ENCODE measurements at places on chromosomes 7 and 10.

- no peak for ATAC-seq
Measured at GRCh38 chr7:875051-875450, 1.3 kb upstream of the GET4 start.

DNA sequence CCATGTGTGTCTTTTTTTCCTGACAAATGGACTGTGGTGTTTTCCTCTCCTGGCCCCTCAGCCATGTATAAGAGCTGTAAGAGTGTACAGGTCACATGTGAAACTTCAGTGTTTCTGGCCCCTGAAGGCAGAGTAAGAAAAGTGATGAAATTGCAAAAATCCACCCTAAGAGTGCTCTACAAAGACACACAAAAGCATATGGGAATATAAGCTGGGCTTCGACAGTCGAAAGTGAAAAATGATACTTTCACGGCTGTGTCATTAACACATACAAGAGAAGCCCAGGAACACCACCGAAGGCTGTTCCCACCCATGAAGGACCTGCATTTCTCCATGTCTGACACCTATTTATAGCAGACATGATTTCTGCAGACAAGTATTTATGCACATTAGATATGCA is 192.2 kb downstream of the PARD3 start:
- no peak for ATAC-seq

- ATAC-seq, result no peak
Measured at GRCh38 chr7:28298870-28299518, 113.3 kb upstream of the CREB5 start.

DNA sequence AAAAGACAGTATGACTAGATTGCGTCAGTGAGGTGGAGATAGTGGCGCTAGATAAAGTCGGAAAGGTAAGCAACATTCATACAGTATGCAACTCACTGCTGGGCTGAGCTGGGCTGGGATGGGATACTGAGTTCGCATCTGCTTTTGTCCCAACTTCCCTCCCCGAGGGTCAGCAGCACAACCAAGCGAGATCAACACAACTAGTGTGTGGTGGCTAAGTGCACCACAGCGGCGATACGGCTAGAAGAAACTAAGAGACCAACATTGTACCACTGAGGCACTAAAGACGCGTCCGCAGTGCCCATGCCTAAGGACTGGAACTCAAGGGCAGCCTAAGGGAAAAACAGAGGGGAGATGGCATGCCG is 467 bp downstream of the EXOSC1 start:
- ATAC-seq, result no peak

DNA sequence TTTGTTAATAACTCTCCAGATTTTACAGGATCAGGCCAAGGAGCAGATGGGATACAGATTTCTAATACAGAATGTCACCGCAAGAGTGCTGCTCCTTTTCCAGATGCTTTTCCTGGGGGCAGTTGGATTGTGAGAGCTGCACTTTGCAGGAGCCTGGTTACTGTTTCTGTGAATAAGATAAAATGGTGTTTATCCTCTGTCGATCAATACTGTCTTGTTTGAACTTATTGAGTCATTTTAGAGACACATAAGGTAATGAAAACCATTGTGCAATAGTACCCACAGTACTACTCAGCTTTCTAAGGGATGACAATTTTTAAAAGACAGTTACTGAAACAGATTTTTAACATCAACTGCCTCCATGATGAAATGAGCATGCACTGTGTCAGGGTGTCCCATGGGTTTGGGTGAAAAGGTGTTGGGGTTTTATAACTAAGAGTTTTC is 2.9 kb downstream of the A1CF start:
- no peak for ATAC-seq

GRCh38 chr7:140773104-140773503 is 76.6 kb downstream of the NDUFB2 start:
- ATAC-seq, result no peak

- ATAC-seq, result peak; percentile 81
Measured at GRCh38 chr10:50576245-50576815, 47.4 kb downstream of the SGMS1 start.

GRCh38 chr7:17041324-17041723 is 159.5 kb upstream of the AGR3 start:
- no peak for ATAC-seq

GRCh38 chr10:5165738-5166137 is 19.2 kb downstream of the AKR1C8 start:
- ATAC-seq, result no peak

- no peak for ATAC-seq
Measured at GRCh38 chr7:92569137-92569536, 21.1 kb downstream of the FAM133B start.

- no peak for ATAC-seq
Measured at GRCh38 chr7:3229904-3230470, 71.1 kb upstream of the SDK1 start.

DNA sequence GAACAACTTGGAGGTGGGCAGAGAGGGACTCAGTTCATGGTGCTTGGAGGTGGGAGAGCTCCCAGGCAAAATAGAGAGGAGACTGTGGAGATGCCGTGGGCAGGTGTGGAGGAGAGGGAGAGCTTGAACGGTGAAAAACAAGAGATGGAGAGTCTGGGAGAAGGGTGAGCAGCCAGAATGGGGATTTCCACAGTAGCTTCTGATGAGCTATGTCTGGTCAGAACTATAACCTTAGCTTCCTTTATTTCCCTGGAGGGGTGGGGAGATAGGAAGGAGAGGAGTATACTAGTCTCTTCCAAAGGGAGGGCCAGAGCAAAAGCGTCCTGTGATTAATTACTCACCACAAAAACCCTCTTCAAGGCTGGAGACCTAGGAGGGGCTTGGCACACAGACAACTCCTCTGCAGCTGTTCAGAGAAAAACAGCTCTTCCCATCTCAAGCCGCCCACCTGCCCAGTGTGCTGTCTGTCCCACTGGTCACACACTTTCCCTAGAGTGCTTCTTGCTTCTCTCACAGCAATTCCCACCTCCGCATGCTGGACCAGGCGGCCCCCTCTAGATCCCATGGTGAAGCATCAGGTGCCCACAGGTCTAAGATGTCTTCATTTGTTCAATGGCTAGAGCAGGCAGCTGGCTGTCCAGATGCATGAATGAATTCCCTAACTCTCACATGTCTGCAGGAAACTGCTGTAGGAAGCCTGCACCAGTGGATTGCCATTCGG is 41.9 kb downstream of the TAS2R41 start:
- ATAC-seq, result no peak

DNA sequence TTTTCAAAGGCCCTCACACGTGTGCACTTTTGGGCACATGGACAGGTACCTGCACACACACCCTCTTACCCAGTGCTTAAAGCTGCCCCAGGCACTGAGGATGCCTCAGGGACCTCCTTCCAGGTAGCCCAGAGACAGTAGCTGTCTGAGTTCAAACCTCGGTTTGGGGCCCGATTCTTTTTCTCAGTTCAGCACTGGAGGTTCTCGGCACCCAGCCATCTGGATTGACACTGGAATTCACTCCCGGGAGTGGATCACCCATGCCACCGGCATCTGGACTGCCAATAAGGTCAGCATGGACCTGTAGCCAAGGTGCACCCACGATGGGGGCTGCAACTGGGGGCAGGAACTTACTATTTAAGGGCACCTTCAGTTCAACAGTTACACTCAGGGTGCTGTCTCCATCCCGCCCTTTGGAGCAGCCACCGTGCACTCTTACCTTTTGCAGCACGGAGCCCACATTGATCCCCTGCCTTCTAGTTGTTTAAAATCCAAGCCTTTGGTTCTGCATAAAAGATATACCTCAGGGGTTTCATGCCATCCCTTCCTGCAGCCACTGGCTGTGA is 17.7 kb downstream of the CPA5 start:
- no peak for ATAC-seq

- peak; percentile 18 for ATAC-seq
Measured at GRCh38 chr7:149459540-149460452, 1.1 kb downstream of the ZNF777 start.

DNA sequence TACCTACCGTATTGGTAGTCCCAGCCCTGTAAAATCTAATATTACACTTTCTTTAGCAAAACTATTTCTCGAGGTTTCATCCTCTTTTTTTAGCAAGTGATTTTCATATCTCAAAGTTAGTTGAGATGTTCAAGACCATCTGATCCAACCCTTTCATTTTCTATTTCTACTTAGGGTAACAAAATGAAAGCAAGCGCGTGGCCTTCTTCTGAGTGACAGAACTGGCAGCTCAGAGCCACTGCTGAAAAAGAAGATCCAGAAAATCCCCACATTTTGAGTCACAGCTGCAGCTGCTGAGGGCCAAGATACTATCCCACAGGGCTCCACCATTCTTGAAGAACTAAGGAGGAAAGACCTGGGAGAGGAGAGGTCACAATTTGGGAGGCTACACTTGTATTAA is 24.8 kb upstream of the ZNF800 start:
- ATAC-seq, result peak; percentile 25

GRCh38 chr7:64997927-64998391 is 7.1 kb upstream of the ZNF117 start:
- no peak for ATAC-seq

DNA sequence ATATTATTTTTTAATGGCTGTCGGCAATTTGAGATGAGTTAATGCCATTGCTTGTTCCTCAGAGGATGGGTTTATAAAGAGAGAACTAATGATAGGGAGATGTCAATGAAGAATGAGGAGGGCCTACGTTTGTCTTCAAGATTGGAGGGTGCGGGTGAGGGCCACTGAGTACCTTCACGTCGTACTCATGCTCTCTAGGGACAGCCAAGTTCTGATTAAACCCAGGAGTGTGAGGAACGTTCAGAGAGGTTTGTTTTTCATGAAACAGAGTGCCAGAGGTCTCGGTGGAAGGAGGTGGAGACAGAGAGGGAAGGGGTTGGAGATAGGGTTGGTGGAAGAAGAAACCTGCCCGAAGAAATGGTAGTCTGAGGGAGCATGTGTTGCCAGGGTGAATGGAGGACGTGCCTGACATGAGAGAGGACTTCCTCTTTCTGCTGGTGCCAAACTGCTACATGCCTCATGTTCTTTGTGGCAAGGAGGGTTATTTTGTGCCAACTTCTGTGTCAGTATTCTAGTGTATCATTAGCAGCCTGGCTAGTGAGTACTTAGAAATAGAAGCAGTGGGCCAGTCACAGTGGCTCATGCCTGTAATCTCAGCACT is 8.9 kb downstream of the DHTKD1 start:
- no peak for ATAC-seq

- ATAC-seq, result peak; percentile 38
Measured at GRCh38 chr10:79608505-79609375, 2.0 kb upstream of the SFTPA1 start.

DNA sequence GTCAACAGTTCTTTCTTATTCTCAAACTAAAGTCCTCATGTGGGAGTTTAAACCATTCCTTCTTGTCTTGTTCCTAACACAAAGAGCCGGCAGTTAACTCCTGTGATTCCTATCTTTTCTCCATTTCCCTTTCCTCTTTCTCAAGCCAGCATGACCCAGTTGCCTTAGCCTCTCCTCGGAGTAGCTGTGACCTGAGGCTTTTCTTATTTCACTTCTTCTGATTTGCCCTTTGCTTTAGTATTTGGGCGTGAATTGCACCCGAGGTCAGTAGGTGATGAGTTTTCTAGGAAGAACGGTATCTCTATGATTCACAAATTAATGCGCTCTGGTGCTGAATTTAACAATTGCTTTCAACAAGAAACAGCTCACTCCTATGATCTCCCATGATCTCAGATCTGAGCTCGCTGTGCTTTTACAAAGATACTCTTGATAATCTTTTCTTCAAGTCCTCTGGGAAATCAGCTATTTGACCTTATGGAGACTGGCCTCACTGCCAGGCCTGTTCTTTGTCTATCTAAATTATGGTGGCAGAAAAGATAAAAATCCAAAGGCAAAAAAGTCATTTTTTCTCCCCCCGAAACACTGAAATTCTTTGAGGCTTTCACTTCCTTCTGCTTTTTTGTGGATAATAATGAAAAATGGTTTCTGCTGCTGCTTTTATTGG is 184.6 kb downstream of the JCAD start:
- ATAC-seq, result no peak

DNA sequence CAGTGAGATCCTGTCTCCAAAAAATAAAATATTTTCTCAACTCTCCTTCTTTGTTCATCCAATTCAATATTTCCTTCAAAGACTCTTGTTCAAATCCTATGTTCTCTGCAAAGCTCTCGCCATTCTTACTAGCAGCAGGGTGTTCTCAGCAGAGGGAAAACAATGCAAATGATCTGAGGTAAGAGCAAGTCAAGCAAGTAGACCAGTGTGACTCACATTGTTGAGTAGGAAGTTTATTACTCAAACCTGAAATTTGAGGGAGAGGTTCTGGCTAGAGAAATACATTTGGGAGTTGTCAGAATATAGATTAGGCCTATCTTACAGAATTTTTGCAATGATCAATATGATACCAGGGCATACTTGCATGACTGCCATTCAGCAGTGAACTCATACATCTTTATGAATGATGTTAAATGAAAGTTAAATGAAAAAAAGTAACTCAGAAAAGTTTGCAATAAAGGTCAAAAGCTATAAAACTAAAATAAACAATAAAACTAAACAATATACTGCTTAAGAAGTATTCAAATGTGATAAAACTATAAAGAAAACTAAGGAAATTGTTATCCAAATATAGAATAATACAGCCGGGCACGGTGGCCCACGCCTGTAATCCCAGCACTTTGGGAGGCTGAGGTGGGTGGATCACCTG is 5.8 kb downstream of the IDE start:
- ATAC-seq, result peak; percentile 57

DNA sequence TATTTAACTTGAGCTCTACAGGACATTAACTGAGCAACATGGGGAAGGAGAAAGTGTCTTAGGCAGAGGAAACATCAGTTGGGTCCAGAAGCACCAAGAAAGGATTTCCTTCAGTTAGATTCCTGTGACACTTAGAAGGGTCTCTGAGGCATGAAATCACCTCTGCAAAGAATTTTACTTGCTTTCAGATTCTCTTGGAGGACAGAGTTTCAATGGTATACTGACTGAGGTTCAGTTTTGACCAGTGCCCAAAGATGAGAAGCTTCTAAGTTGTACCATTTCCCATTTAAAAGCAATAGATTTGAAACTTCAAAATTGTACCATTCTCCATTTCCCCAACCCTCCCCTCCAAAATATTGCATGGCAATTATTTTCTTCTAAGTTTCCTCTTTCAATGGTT is 102.4 kb downstream of the CHCHD3 start:
- ATAC-seq, result no peak

DNA sequence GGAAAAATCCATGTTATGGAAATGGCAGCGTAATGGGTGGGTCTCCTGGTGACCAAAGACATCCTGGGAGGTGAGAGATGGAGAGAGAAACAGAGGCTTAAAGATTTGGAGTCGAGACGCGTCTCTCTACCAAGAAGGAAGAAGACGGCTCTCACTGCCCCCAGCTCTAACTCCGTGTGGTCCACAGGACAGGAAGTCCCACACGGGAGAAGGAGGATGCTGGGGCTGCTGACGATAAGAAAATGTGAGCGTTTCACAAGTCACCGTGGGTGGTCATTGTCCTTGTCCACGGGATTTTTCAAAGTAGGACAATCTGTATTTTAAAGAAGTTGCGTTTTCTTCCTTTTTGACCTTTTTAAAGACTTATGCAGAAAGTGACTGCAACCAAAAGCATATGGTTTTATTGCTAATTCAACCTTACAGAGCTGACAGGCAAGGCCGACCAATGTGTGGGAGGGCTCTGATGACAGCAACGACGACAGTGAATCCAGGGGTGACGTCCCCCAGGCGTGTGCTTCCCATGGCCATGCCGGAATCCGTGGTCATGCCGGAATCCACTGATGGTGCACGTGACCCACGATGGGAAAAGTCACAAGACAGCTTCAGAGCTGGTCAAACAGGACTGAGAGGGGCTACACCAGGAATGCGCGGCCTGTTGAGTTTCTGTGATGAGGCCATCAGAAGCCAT is 341.2 kb downstream of the PTPRN2 start:
- no peak for ATAC-seq

Measured in activated CD4-positive, CD25-positive, alpha-beta regulatory T cell treated with anti-CD3 and anti-CD28 coated beads, Interleukin-2, amount 50 U/mL, for 24 hours (primary cell).